ENCODE measurements at places on chromosomes 4 and X.

GRCh38 chr4:76679691-76680090 is 218.3 kb downstream of the SOWAHB start:
- DNase-seq, result no peak

DNA sequence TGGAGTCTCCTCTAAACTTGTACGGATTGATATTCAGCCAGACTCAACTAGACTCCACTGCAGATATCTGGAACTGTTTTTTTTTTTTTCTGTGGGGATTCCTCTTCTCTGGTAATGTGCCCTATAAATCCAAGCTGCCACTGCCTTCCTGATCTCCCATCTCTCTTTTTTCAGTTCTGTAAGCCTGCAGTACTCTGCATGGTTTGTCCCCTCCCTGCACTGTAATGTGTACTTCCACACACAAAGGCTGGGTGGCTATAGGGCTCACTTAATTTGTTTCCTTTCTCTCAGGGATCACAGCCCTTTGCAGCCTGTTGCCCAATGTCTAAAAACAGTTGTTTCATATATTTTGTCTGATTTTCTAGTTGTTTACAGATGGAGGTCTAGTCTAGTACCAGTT is 84.7 kb upstream of the RPA4 start:
- DNase-seq, result no peak

- DNase-seq, result no peak
Observed at GRCh38 chr4:86250619-86251018, 109.2 kb downstream of the MAPK10 start.

GRCh38 chr4:6715704-6716017 is 313 bp upstream of the BLOC1S4 start:
- DNase-seq, result no peak

DNA sequence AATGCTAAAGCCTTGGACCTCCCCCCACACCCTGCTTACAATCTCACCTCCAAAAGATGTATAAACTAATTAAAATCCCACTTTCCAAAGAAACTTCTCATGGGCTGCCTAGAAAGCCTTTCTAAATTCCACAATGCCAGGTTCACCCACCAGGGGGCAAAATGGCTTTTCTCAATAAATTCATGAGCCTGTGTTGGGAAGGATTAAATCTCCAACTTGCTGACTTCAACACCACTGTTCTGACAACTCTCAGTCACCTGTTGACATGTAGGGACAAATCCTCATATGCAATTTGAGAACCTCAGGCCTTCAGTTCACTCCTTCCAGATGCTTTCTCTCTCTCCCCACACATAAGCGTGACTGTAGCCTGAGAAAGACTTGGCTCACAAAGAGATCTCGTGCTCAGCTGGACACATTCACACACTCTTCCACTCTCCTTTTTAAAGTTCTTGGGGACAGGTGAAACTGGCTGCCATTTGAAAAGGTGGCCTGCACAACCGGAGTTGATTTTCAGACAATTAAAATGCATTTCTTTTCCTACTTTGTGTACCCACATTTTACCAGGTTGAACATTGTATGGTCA is 88.6 kb upstream of the PRPS2 start:
- no peak for DNase-seq

GRCh38 chr4:108360754-108361445 is 192.2 kb upstream of the LEF1 start:
- DNase-seq, result no peak

DNA sequence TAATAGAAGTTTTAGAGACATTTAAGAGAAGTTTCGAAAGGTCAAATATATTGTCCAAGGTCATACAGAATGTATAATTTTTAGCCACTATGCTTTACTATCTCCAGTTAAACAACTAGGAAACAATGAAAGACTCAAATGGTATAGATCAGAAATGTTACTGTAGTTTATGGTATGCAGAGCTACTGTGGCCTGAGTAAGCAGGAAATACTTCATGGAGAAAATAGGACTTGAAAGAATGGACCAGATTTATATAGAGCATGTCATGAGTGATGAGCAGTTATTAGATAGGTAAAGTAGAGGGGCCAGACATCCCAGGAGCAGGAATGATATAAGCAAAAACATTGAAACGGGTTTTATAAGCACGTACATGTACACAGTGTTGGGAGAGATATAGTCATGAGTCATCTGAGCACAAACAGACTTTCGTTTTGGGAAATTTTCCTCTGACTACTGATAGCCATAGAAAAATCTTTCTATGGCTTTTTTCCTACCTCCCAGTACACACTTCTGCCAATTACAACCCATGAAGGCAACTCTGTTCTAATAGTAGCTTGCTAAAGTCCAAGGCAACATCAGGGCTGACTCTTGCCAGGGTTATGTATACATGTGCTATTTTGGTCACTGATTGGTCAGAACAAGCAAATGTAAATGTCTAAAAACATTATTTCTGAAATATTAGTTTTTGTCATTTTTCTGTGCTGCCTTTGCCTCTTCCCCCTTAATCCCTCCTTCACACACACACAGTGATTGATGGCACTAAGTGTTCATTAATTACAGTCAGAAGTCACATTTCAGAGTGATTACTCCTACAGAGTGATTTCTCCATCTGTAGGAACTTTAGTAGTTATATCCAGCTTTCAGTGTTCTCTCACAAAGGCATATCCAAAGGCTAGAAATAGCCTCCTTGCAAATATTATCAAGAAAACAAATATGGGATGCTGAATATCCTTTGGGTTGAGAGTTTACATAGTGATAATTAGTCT is 198.7 kb downstream of the ENOX2 start:
- no peak for DNase-seq

DNA sequence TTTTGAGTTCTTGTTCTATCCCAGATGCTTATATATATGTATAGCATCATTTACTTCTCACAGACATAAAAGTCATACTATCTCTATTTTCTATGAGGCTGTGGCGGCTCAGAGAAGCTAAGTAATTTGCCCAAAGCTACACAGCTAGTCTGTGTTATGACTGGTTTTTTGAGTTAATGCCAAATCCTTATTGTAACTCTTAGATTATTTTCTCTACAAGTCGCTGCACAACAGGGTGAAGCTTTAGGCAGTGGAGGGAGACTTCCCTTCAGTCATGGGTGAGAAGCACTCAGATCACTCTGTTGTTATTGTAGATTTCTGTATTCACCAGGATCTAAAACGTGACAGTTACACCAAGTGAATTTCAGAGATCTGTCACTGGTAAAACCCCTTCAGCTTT is 48.1 kb downstream of the WWC2 start:
- DNase-seq, result no peak

- DNase-seq, result no peak
Observed at GRCh38 chr4:2781911-2782310, 11.0 kb upstream of the SH3BP2 start.

DNA sequence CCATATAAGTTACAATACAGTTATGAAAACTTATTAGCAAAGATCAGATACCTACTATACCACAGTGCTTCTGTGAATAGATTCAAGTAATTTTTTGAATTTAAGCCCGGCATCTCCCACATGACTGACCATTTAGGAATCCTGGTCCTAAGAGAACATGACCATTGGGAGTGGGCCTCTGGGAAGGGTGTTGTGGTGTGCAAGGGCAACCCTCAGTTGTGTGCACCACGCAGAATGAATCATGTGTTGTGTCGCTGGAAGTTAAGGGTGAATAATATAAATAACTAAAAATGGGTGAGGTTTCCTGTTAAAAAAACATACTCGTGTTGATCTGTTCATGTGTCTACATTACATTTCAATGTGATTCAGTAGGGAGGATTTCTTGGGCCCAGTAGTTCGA is 15.5 kb downstream of the CPE start:
- DNase-seq, result no peak

DNA sequence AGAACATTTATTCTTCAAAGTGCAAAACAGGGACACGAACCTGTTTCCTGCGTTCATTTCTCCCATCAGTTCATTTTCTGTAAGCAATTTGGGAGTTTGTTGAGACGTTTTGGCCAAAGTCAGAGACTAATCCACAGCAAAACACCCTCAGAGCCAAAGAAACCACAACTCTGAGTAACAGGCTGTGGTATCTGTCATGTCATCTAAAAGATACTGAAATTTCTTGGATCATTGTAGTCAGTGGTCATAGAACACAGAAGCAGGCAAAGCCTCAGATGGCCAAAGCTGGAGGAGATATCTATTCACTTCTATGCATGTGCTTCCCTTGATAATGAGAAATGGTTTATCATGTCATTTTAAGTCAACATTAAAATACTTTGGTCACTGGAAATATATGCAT is 485.6 kb upstream of the GALNT7 start:
- DNase-seq, result no peak

- DNase-seq, result no peak
Observed at GRCh38 chrX:131979116-131979515, 44.0 kb upstream of the STK26 start.

GRCh38 chrX:24955372-24955930 is 60.3 kb downstream of the ARX start:
- no peak for DNase-seq

DNA sequence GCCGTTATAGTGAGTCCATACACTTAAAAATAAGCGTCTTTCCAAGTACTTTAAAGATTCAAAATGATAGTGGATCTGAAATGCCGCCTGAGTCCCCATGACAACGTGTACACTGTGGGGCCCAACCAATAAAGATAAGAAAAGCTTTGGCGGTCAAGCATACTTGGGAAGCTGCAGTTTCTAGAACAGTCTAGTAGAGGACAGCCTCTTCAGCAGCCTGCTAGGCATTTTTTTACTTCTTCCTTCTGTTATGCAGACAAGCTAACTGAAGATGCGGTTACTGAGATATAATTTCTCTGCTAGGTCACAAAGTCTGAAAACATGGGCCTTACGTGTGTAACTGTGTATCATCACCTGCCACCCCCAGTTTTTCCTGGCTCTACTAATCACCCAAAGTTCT is 402 bp upstream of the UPRT start:
- DNase-seq, result no peak

GRCh38 chrX:103949506-103949905 is 12.9 kb upstream of the TMSB15B start:
- no peak for DNase-seq

- peak; percentile 71 for DNase-seq
Observed at GRCh38 chr4:109576462-109576861, 16.4 kb downstream of the MCUB start.

- no peak for DNase-seq
Observed at GRCh38 chr4:172404676-172405075, 591.5 kb downstream of the GALNTL6 start.

GRCh38 chr4:166377578-166377977 is 504.5 kb downstream of the TLL1 start:
- DNase-seq, result no peak

DNA sequence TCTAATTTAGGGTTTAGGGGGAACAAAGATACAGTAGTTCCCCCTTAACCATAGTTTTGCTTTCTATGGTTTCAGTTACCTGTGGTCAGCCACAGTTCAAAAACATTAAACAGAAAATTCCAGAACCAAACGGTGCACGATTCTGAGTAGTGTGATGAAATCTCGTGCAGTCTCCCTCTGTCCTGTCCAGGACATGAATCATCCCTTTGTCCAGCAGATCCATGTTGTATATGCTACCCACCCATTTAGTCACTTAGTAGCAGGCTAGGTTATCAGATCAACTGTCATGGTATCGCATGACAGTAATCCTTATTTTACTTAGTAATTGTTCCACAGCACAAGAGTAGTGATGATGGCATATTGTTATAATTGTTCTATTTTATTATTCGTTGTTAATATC is 556.1 kb downstream of the IL1RAPL1 start:
- no peak for DNase-seq

DNA sequence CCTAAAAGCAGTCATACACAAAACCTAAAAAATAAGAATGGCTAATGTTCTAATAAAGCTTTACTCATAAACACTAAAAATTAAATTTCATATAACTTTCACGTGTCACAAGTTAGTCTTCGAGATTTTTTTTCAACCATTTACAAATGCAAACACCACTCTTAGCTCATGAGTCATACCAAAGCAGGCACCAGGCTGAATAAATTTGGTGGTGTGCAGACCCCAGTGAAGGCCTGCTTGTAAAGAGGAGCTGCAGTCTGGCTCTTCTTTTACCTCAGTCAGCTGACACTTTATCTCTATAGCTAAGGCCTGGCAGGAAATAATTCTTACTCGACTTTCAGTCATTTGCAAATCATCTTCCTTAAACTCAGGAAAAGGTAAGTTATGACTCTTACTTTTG is 37.4 kb downstream of the CLOCK start:
- DNase-seq, result no peak

DNA sequence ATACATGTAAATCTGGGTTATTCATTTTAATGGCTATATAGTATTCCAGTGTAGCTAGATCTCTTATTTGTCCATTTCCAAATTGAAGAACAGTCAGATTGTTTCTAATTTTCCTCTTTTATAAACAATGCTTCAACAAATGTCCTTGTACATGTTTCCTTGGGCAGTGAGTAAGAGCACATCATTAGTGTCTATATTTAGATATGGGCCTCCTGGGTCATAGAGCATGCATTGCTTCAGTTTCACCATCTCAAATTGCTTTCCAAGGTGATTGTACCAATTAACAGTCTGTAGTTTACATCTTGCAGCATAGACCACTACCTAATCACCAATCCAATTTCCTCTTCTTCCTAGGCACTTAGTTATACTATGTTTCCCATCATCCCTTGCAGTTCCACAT is 13.4 kb downstream of the PHKA2 start:
- DNase-seq, result no peak

- no peak for DNase-seq
Observed at GRCh38 chr4:152218576-152218975, 317.3 kb downstream of the FBXW7 start.

DNA sequence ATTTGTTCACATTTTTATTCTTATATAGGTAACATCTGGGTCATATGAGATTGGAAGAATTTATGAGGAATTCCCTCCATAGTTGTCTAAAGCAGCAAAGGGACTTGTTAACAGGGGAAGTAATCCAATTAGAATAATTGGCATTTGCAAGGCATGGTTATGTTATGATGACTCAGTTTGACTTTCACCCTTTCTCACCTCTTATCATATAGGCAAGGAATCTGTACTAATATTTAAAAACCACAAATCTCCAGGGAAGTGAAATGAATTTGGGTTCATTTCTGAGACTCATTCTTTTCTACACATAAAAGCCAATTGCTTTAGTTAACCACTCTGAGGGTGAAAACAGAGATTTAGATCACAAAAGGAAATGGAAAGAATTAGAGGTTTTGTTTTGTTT is 281.5 kb upstream of the DKK2 start:
- no peak for DNase-seq

DNA sequence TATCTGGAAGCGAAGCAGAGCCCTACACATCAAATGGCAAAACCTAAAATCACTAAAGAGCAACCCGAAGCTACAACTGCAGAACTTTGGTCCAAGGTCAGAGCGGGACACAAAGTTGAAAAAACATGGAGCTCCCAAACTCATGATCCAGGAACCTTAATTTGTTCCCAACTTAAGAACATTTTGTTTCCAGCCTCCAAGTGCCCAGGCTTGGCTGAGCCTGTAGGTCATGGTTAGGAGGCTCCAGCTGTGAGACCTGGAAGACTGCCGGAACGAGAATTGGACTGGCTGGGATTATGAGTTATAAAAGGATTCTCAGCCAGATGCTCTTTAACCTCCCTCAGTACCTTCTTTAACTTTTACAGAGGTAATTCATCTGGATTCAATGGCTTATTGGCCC is 349.1 kb upstream of the DDX53 start:
- DNase-seq, result no peak

- no peak for DNase-seq
Observed at GRCh38 chrX:13836575-13836974, 19.7 kb upstream of the GPM6B start.
